ENCODE measurements at places on chromosomes 4 and X.

DNA sequence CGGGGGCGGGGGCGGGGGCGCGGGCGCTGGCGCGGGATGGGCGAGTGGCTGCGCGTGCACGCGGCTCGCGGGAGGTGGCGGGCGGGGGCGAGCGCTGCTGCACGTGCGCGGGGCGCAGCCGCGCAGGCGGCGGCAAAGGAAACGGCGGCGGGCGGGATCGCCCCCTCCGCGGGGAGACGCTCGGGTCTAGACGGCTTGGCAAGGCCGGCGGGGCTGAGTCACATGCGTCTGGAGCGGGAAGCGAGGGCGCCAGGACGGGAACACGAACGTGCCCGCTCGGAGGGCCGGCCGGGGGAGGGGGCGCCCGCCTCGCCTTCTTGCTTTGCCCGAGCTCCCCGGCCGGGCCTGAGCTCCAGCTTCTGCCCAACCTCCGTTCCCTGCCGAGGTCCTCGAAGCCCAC lies 4.3 kb upstream of the HAUS7 start:
- no peak for DNase-seq

- DNase-seq = no peak
Observed at GRCh38 chr4:169136330-169136729, 126.3 kb upstream of the CBR4 start.

DNA sequence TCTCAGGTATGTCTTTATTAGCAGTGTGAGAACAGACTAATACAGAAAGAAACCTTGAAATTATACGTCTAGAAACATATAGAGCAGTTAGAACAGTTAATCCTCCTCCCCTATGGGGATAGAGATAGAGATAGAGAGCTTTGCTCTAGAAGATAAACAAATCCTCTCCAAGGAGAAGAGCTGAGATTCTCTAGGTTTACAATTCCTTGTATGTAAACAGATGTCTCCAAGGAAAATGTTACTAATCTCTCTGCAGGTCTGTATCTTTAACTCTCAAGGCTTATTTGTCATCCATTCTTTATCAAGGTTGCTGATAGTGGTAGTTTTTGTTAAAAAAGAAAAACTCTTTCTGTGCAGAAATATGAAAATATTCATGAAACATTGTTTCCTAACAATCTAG lies 282.1 kb upstream of the GIMD1 start:
- no peak for DNase-seq

DNA sequence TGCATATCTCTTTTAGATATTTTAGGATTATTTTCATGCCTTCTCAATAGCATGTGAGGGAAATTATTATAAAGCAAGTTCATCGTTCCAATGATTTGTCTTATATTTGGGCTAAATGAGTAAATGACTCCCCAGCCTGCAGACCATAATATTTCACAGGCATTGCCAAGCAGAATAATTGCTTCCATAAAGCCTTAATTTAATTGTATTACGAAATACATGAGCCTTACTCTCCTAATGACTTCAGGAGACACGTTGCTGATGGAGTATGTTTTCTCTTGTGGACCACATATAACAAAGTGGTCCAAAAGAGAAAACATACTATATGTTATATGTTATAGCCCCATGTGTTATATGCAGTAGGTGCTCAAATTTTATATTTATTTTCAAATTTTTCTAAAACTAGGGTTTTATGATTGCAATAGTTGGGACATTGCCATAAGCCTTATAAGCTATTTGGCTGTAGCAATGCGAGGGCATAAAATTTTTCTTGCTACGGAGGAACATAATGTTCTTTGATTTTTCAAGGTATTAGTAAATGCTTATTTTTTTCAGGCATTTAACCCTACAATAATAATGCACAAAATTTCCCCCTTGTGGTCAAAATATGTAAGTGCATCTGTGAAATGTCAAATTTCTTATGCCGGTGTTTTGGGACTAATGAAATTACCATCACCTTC lies 26.2 kb upstream of the TMPRSS11D start:
- DNase-seq = no peak
